ENCODE measurements at places on chromosomes 4 and X.

DNA sequence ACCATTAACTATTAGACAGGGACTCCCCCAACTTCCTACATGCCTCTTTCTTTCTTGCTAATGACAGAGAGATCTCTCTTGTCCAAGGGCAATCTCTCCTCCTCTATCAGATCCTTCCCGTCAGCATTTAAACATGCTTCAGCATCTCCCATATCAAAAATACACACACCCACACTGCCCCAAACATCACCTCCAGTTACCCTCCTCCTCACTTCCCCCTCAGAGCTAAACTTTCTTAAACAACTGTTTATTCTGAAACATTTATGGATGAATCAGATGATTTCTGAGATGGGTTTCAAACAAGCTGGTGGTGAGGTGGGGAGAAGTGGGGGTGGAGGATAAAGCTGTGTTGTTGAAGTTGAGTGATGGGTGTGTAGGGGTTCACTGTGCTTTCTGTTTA lies 23.5 kb downstream of the USP46 start:
- no peak for DNase-seq

DNA sequence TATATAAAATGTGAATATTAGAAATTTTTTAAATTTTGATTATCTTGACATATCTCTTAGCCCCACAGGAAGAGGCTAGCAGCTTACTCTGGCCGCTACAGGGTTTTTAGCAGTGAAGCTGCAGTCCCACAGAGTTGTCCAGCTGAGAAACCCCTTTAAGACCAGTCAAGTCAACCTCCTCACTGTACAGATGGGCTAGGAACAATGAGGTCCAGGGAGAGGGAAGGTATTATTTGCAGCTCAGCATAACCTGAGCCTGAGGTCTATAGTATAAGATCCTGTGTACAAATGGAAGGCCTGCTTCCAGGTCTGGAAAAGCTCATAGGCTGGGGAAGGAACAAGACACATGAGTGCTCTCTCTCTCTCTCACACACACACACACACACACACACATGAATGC lies 1.8 kb downstream of the VSIG4 start:
- no peak for DNase-seq

- no peak for DNase-seq
Observed at GRCh38 chr4:144656850-144657249, 10.9 kb downstream of the HHIP start.

GRCh38 chr4:27398631-27399310 lies 538.1 kb downstream of the STIM2 start:
- no peak for DNase-seq

DNA sequence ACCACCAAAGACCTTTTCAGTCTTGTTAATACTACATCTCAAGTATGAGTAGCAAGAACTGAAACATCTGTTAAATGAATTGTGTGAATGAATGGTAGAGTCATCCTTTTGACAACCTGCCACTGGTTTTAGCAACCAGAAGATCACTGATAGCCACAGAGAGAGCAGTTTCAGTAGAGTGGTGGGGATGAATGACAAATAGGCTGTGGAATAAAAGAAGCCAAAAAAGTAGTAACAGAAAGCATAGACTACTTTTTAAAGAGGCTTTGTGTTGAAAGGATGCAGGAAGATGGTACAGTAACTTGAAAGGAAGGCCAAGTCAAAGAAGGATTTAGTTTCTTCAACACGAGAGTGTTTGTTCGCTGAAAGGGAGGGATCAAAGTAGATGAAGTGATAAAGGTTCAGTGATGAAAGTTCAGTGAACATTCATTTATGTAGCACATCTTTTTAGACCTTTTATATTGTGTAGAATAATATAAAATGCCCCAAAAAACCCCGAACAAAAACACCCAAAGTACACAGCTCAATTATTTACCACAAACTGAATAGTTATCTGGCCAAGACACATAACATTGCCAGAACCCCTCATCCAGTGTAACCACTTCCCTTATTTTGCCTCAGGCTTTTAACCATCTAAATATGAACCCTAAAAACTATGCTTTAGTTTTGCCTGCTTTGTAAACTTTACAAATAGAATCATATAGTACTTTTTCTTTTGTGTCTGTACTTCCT lies 40.1 kb upstream of the EIF1AX start:
- DNase-seq, result no peak

- no peak for DNase-seq
Observed at GRCh38 chr4:126354784-126355183, 1040.0 kb downstream of the FAT4 start.

GRCh38 chr4:1559896-1560650 lies 124.0 kb downstream of the FAM53A start:
- DNase-seq, result no peak

- no peak for DNase-seq
Observed at GRCh38 chr4:83328521-83329187, 6.0 kb downstream of the HPSE start.

DNA sequence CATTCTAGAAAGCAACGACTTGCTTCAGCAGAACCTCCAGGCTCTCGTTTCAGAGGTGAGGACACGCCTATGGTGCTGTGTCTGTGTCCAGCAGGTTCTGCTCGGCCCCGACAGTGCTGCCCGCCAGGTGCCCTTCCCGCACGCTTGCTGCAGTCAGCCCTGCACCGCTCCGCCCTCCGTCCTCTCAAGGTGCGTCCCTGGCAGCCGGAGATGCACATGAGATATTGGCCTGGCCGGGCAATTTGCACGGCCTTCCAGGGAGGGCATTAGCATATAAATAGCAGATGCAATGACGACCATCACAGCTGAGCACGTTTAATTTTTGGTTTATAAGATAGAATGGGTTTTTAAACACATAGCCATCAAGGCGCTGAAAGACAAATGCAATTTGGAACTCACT lies 14.4 kb downstream of the UVSSA start:
- DNase-seq, result no peak

DNA sequence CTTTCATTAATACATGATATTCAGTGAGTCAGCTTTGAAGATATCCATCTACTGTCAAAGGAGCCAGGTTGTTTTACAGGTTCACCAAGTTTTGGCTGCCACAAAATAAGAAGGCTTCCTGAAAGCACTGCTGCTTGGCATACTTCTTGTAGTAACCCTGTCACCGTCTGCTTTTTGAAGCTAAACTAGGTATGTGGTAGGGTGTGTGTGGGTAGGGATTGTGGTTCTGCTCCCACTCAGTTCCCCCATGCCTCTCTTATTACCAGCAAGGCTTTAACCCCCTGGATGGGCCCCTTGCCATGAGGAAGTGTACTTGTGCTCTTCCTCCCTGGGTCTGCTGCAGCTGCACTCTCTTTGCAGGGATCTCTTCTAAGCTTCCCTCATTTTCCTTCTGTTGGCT lies 191.2 kb downstream of the BANK1 start:
- DNase-seq, result no peak

DNA sequence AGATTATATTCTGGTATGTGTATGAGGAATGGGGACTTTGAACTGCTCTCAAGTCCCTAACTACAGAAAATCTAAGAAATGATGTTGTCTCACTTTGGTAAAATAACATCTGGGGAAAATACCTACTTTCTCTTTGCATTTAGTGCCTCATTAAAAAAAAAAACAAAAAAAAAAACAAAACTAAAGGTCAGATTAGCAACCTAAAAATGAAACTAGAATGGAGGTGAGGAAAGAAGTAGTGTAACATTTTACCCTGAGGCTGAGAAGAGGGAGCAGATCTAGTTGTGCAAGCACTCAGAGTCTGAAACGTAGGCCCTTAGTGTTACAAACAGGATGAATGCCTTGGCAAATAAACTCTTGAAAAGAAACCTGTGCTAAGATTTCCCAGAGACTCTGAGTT lies 56.0 kb downstream of the VGLL1 start:
- no peak for DNase-seq

DNA sequence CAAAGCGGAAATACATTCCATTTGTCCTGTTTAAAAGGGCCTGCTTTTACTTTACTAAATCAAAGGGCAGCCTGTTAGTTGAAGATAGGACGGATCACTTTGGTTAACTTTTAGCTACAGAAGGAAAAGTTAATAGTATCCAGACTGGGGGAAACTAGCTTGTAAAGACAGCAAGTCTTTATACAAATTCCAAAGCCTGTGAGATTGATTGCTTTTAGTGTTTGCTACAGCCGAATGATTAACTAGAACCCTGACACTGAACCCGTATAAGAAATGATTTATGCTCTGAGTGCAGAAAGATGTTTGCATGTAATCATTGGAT lies 93.4 kb downstream of the FRAS1 start:
- no peak for DNase-seq

GRCh38 chr4:54539500-54540029 lies 118.2 kb upstream of the KIT start:
- DNase-seq, result no peak

DNA sequence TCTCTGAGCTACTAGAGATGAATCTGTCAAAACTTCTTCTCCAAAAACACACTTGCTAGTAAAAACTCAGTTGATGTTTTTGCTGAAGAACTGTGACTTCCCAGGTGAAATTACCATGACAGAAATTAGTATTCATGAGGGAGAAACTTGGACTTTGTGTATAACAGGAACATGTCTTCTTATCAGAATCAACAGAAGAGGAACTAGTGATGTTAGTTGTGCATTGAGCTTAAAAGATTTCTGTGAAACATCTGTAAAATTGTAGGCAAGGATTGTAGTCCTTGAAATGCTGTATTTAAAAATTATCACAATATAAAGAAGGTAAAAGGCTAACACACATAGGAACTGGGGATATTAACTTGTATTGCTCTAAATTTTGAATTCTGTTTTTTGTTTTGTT lies 11.3 kb downstream of the FAM241A start:
- no peak for DNase-seq

GRCh38 chrX:39499996-39500395 lies 597.8 kb downstream of the BCOR start:
- no peak for DNase-seq

GRCh38 chrX:39766085-39766726 lies 331.6 kb downstream of the BCOR start:
- DNase-seq, result no peak

DNA sequence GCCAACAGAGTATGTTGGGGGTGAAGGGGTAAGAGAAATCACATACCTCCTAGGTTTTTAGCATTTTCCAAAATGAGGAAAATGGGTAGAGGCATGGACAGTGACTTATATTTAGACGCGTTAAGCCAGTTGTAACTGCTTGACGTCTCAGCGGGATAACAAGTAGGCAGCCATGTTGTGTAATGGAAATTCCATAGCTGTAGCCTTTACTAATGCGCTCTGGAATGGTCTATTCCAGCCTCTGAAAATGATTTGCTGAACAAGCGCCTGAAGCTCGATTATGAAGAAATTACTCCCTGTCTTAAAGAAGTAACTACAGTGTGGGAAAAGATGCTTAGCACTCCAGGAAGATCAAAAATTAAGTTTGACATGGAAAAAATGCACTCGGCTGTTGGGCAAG lies 135.5 kb downstream of the PTTG2 start:
- no peak for DNase-seq

GRCh38 chrX:123185721-123186120 lies 1.6 kb downstream of the GRIA3 start:
- DNase-seq, result no peak

- DNase-seq, result no peak
Observed at GRCh38 chr4:3605491-3605890, 73.3 kb upstream of the LRPAP1 start.

DNA sequence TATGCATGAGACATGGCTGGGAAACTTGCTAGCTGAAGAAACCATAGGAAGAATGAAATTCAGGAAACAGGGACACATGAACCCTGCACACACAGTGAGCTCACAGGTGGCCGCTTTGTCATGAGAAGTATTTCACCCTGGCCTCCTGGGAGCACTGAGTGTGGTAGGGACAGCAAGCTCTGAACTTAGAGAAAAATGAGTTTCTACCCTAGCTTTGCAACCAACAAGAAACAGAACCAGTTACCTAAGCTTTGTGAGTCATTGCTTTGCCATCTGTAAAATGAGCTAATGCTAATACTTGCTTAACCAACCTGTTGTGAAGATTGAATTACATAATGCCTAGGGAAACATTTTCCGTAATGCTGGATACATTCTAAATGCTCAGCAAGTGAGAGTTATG lies 206.6 kb upstream of the HS3ST1 start:
- DNase-seq, result no peak

- no peak for DNase-seq
Observed at GRCh38 chrX:40083979-40084359, 13.8 kb downstream of the BCOR start.

- DNase-seq, result peak; percentile 14
Observed at GRCh38 chr4:54091637-54092404, 8.1 kb upstream of the GSX2 start.

DNA sequence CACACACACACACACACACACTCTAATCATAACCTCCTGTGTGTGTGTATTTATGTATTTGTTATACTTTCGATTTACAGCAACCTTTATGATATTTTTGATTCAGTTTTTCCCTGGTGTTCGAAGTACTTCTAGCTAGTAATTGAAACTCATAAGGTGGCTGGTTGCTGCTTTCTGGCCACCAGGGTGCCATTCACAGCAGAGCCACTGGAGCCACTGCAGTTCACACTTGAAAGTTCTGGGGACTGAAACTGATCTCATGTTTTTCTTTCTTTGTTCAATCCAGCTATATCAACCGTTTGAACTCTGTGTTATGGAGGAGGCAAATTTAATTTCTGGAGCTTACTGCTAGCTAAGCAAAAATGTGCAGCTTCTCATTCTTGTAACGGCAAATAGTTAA lies 419.4 kb downstream of the ADGRL3 start:
- no peak for DNase-seq

DNA sequence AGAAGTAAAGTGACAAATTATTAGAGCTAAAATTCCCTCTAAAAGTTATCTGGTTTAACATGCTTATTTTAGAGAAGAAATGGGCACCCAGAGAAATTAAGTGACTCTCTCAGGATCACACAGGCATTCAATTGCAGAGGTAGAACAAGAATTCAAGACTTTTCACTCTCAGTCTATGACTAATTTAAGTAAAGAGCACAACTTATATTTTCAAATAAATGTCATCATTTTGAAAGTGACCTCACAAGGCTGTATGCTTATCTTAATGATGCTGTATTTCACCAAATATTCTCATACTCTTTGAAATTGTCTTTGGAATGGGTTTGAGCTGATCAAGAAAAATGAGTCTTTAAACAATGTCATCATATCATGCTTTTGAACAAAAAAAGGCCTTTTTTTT lies 15.3 kb downstream of the GPR174 start:
- no peak for DNase-seq

- DNase-seq, result no peak
Observed at GRCh38 chr4:51884055-51884454, 41.1 kb downstream of the DCUN1D4 start.

DNA sequence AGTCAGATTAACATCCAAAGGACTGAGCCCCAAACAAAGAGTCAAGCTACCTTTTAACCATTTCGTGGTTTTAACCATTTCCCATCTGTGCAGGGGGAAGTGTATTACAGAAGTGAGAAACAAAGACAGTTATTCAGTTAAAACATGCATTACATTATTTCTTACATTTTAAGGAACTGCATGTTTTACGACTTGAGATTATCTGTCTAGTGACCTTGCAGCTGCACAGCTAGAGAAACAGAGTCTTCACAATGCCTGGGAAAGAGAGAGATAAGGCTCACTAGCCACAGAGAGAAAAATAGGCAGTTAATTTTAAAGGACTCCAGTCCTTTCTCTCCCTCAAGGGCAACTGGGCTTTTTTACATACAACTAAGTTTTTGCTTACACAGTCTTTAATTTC lies 48.7 kb upstream of the KLHL4 start:
- no peak for DNase-seq

GRCh38 chrX:149720021-149720689 lies 8.3 kb downstream of the MAGEA11 start:
- DNase-seq, result no peak

GRCh38 chrX:79078114-79078513 lies 66.4 kb upstream of the GPR174 start:
- DNase-seq, result no peak

GRCh38 chr4:163003979-163004378 lies 162.7 kb downstream of the NAF1 start:
- DNase-seq, result no peak

GRCh38 chrX:138759217-138759943 lies 47.9 kb upstream of the FGF13 start:
- no peak for DNase-seq

Measured in C1 segment of cervical spinal cord (tissue), 14 donors.